Karpas-422 (cell line): ENCODE measurements at places on chromosomes 2 and 18.

DNA sequence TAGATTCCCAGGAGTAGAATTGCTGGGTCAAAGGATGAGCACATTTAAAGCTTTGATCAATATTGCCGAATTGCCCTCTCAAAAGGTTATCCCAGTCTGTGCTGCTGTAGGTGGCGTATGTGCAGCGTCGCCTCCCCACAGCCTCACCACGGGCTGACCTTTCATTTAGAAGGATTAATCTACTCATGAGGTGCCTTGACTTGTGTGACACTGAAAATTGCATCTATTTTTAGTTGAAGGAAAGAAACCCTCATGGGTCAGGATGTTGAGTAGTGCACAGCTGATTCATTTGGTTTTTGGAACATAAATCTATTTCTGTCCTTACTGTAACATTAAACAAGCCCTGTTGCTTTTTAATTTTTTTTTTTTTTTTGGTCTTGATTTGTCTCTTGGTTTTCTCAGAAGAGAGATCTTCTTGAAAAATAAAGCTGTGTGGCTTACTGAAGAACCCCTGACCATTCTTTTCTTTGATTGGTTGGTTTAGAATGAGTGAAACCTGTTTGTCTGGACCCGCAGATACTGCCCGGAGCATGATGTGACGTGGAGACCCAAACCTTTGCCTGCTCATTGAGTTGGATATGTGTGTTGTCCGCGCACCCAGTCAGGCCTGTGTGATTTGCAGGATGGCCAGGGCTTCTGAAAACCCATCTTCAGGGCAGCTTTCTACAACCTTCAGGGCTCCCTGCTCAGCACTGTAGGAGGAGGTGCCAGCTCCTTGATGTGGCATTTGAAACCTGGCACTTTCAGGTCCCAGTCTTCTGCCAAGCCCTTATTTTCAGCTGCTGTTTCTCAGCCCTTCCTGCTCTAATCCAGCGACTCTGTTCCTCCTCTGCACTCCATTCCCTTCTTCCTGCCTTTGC is 61.0 kb downstream of the LPIN1 start:
- DNase-seq, result no peak

GRCh38 chr18:28161608-28162599 is 15.0 kb downstream of the CDH2 start:
- DNase-seq, result no peak

DNA sequence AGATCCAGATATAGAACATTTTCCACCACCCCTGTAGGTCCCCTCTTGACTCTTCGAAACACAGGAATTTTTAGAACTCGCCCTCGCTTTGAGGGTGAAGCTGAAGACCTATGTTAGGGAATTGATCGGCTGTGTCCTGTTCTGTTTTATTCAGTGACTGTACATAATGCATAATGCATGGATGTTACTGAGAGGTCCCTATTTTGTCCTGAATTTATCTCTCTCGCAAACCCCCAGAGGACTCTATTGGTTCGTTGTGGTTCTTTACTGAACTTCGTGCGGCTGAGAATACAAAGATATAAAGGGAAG is 431 bp upstream of the EIF5B start:
- DNase-seq, result no peak

- DNase-seq, result no peak
Observed at GRCh38 chr18:13286456-13287125, 68.0 kb downstream of the LDLRAD4 start.

GRCh38 chr2:171316220-171316619 is 117.6 kb downstream of the METTL8 start:
- no peak for DNase-seq
